ENCODE measurements at places on chromosomes 3 and 15. TPM values are rescaled to one million over a fixed set of nuclear protein-coding genes. Genes with fewer than 3 reads are reported as not detected.

Gene STX19
- 0.48 TPM for total RNA-seq

Gene GABRB3
- total RNA-seq, result 2.3 TPM

Gene KBTBD13
- 0.32 TPM for total RNA-seq

Gene PIF1
- total RNA-seq, result 4.1 TPM

Gene AP3B2
- total RNA-seq, result 2.0 TPM

Gene FSTL1
- 1,313 TPM for total RNA-seq

Gene PRSS50
- total RNA-seq, result 0.26 TPM

Gene GOLGA6L7
- not detected for total RNA-seq

Gene BCHE
- 174 TPM for total RNA-seq

Gene RASGRP1
- total RNA-seq, result 0.74 TPM

Gene TF
- 1.2 TPM for total RNA-seq

Gene GCNT3
- total RNA-seq, result not detected

Gene NTRK3
- total RNA-seq, result 26.4 TPM

Gene RASL12
- total RNA-seq, result 54.6 TPM

Gene SLC27A2
- total RNA-seq, result 3.5 TPM

Gene HGD
- not detected for total RNA-seq

Gene MASP1
- 4.9 TPM for total RNA-seq

Gene IGF2BP2
- 42.7 TPM for total RNA-seq

Gene TNNC1
- total RNA-seq, result 68.4 TPM

Gene DUOXA1
- total RNA-seq, result 12.3 TPM

Gene SRGAP3
- 21.4 TPM for total RNA-seq

Gene CPNE9
- total RNA-seq, result not detected

Gene HHATL
- total RNA-seq, result 0.69 TPM

Gene FOXB1
- not detected for total RNA-seq
